ENCODE measurements at places on chromosomes 2 and 18.

DNA sequence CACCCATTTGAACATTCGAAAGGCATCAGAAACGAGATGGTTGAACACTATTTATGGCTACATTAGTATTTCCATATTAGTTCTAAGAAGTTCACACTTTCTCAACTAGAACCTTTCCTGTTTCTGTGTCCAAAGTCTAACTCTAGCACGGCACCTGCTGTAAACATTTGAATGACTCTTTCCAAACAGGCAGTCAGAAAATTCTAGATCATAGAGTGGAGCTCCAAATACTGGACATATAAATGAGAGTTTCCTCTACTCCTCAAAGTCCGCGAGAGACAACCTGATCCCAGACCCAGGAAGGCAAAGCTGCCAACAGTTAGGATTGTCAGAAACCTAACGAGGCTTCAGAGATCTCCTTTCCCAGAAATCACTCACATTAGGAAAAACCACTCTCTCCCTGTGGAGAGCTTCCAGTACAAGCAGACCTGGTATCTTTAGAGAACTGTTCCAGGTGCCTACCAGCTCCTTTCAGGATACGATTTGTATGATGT is 10.6 kb downstream of the RND3 start:
- no peak for DNase-seq

DNA sequence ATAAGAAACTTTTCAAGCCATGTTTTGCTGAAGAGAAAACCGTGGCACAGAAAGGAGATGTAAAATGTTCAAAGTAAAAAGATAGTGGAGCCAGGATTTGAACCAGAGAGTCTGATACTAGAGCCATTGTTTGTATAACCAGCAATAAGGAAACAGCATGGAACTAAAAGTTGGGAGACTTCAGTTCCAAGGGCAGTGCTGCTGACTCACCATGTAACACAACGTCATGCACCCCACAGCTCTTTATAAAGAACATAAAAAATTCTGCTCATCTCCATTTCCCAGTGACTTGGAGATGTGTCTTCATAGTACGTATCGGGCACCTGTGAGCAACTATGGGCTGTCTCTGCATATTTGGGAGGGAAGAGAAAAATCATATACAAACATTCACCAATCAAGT is 353.0 kb upstream of the PIK3C3 start:
- no peak for DNase-seq

DNA sequence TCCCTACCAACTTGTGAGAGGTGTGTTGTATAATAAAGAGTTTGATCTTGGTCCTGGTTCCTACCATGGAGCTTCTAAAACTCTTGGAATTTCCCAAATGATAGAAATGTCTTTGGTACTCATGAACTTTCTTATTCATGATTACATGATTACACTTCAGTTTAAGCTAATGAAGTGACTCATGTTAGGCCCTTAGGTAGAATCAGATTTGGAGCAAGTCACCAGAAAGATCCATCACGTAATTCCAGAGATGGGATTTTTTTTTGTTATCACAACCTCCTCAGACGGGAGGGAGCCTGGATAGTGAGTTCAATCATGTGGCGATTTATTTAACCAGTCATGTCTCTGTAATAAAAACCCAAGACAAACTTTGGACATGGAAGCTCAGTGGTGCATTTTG is 1287.6 kb upstream of the ZEB2 start:
- no peak for DNase-seq

GRCh38 chr2:28311660-28312249 is 80.9 kb upstream of the FOSL2 start:
- DNase-seq: no peak

GRCh38 chr2:79789811-79790210 is 277.0 kb downstream of the CTNNA2 start:
- no peak for DNase-seq

DNA sequence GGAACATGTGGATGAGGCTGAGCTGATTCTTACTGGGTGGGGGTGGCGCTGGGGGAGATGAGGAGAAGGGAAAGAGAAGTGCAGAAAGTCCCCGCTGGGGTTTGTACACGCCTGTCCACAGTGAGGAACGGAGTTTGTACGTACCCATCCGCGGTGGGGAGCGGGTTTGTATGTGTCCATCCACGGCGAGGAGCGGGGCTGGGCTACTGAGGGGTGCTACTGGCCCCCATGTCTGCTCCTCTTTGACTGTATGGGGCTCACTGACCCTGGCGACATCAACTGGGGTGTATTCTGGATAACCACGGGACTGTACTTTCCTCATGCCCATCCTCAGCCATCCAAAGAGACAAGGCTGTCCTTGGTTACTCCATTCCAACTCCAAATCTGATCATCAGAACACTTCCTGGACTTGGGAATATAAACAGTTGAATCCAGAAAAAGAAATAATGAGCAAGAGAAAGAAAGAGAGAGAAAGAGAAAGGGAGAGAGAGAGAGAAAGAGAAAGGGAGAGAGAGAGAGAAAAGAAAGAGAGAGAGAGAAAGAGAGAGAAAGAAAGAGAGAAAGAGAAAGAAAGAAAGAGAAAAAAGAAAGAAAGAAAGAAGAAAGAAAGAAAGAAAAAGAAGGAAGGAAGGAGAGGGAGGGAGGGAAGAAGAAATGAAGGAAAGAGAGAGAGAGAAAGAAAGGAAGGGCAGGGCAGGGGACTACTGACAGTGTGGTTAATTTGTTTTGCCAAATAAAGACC is 21.0 kb downstream of the MAL start:
- DNase-seq: no peak

DNA sequence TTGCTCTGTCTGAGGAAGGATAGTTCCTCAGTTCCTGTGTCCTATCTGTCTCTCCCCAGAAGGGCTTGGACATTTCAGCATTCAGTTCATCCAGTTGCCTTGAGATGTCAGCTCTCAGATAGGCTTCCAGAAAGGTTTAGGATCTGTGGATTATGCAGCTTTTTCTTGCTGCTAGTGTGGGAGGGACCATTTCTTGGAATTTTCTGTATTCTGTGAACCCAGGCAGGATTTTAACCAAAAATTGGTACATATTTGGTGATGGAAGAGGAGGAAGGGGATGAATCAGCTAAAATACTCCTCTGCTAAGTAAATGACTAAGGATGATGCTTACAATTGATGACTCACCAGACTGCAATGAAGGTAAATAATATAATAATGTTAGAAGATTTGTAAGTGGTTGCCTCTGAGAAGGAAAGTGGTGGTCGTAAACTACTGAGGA is 58.6 kb upstream of the DOCK10 start:
- DNase-seq: no peak
